ENCODE measurements at places on chromosomes 4 and X.

- no peak for DNase-seq
Measured at GRCh38 chrX:10011991-10012390, 44.8 kb downstream of the CLDN34 start.

GRCh38 chr4:85522277-85522676 is 47.3 kb downstream of the ARHGAP24 start:
- DNase-seq: no peak

DNA sequence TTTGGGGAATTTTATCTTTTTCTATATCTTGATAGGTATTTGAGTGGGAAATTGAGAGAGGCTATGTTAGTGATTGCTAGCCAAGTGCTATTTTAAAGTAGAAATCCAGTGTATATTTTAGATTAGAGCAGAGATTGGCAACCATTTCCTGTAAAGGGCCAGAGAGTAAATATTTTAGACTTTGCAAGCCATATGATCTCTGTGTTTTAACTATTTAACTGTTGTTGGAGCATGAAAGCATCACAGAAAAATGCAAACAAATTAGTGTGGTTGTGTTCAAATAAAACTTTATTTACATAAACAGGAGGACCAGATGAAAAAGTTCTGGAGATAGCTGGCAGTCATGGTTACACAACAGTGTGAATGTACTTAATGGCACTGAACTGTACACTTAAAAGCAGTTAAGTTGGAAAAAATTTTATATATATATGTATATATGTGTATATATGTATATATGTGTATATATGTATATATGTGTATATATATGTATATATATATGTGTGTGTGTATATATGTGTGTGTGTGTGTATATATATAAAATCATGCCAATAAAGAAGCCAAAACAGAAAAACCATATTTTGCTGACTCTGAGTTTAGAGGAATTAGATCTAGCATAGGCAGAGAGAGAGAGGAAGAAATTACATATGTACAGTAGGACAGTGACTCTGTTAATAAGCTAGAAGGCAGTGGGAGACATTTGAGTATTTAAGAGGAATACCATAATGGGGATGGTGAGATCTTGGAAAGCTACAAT is 83.4 kb downstream of the TMEM164 start:
- DNase-seq: no peak

GRCh38 chr4:77927991-77928925 is 65.6 kb downstream of the MRPL1 start:
- no peak for DNase-seq

DNA sequence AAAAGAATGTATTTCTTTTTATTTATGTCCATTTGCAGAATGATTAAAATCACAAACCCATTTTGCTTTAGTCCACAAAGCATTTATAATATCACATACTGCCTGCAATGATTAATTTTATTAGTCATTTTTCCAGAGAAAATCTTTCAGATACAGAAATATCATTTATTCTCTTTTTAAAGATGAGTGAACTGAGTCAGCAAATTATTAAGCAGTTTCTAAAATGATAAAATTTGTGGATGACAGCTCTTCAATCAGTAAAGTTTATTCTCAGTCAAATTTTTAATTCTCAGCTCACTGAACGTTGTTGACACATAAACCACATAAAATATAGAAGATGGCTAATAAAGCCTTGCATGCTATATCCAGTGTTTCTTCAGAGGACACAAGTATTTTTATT is 485.5 kb downstream of the PRR32 start:
- DNase-seq: no peak

- no peak for DNase-seq
Measured at GRCh38 chr4:31190671-31191070, 470.5 kb downstream of the PCDH7 start.

DNA sequence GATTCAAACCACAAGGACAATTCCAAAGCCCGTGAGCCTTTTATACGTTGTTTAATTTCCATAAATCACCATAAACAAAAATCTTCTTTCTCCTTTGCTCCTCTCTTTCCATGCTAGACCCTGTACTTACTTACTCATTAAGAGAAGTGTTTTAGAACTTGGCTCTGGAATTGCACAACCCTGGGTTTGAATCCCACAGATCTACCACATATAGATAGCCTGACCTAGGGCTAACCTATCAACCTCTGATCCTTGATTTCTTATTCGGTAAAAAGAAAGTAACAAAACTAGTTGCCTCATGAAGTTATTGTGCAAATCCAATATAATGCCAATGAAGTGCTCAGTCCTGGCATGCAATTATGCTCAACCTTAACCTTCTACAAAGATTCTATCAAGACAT is 68.8 kb downstream of the ZAR1 start:
- DNase-seq: no peak

Measured in NCI-H2029 treated with DMSO at 0.1 percent for 48 hours (cell line).